Stimulated activated CD4-positive, alpha-beta T cell treated with anti-CD3 and anti-CD28 coated beads, TNF-alpha, amount 100 ng/mL, for 4 hours (primary cell): ENCODE measurements at places on chromosomes 4 and X.

DNA sequence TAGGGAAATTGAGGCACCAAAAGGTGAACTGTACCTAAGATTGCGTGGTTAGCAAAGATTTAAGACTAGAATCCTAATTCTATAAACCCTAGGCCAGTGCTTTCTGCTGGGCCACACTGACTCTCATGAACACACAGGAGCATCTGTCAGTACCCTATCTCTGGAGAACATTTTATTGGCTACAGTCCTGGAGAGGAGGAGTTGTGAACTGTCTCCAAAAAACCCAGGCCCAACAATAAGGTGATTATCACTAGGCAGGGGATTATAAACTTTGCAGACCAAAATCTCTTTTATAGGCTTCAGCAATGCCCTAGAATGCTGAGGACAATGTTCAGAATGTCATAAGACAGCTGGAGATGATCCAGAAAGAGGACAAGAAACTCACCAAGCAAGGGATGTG, 24.1 kb downstream of the OPHN1 start:
- no peak for DNase-seq

GRCh38 chr4:182014164-182014563, 229.0 kb upstream of the TENM3 start:
- no peak for DNase-seq

DNA sequence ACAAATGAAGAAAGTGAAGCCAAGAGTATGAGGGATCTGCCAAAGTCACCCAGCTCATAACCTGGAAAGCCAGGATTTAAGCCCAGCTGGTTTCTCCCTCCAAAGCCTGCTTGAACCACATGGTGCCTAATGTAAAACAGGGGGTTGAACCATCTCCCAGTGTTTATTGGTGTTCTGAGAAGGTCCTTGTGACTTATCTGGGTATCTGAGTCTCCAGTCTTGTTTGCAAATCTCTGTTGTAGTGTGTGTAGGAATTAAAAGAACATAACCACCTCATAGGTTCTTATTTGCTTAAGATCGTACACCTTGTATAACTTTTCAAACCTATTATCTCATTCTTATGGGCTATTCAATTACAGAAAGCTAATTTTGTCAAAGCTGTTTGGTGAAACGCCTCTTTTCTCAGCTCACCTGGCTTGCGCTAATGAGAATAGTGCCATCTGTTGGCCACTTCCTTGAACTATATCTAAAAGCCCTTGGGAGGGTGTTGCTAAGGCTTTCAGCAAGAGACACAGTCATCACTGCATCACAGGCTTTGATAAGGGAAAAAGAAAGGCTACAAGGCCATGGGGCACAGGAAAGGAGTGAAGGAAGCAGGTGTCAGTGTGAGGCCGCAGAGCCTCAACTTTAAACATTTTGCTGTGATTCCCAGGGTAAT, 34.0 kb downstream of the ETDB start:
- no peak for DNase-seq

GRCh38 chrX:96361844-96362243, 322.8 kb upstream of the DIAPH2 start:
- no peak for DNase-seq

GRCh38 chr4:158817562-158818296, 48.9 kb downstream of the FNIP2 start:
- no peak for DNase-seq

GRCh38 chr4:185541251-185541727, 6.0 kb upstream of the PDLIM3 start:
- DNase-seq: no peak
